ENCODE measurements at places on chromosomes 5 and 9.

- no peak for DNase-seq
Measured at GRCh38 chr5:13574574-13574973, 369.9 kb downstream of the DNAH5 start.

DNA sequence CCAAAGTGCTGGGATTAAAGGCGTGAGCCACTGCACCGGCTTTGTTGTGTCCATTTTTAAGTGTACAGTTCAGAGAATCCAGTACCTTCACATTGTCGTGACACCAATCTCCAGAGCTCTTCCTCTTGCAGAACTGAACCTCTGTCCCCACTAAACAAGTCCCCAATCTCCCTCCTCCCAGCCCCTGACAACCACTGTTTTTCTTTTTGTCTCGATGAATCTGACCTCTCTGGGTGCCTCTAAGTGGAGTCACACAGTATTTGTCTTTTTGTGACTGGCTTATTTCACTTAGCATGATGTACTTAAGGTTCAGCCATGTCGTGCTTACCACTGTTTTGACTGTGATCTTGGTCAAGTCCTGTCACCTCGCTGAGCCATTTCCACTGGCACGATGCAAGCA is 1.6 kb downstream of the WDR38 start:
- DNase-seq: no peak

DNA sequence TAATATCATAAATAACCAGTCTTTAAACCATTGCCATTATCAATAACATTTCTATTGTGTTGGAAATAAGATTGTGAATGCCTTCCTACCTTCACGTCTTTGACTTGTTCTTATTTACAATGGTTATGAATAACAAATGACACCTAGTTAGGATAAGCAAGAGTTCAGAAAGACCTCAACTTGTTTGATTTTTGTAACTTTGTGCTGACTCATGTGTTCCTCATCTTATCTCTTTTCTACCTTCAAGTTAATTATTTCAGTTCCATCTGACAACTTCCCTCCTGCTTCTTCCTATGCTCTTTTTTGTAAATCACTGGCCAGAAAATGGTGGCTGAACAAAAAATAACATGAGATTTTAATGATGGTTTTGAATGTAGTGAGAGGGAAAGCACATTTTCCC is 538.5 kb upstream of the TUSC1 start:
- no peak for DNase-seq

GRCh38 chr5:32275396-32275741 is 37.4 kb downstream of the MTMR12 start:
- DNase-seq: no peak

DNA sequence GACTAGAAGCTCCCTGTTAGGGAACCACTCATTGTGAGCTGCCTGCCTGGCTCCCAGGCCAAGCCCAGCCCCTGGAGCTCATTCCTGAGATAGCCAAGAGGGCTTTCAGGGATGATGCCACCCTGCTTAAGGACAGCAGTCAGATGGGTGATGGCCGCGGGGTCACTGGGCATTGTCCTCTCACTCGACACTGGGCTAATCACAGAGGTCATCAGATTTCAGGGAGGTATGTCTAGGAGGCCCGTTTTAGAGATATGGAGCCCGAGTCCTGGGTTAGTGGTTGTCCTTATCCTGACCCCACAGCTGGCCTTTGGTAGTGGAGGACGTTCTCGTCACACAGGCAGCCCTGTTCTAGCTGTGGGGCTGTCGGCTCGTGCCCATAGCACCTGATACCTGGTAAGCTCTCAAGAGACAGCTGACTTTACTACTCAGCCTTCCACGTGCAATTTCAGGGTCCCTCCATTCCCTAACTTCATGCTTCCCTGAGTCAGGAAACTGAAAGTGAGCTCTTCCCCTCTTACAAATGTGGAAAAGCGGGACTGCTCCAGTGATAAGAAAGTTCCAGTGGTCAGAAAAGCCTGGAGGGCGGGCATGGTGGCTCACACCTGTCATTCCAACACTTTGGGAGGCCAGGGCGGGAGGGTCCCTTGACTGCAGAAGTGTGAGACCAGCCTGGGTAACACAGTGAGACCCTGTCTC is 7.1 kb upstream of the PTGES start:
- no peak for DNase-seq

DNA sequence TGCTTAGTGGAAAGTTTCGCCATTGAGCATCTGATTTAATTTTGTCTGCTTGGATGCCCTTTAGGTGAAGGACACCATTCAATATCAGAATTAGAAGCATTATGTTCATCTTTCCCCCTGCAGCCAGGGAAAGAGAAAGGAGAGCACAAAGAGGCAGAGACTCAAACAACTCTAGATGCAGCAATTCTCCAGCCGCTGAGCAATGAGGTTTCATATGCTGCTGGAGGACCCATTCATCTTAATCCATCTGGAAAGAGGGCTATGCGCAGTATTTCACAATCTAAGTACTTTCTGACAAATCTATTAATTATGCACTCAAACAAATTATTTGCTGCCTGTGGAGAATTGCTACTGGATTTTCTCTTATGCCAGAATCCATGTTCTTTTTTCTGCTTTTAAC is 527.0 kb upstream of the TUSC1 start:
- DNase-seq: no peak

DNA sequence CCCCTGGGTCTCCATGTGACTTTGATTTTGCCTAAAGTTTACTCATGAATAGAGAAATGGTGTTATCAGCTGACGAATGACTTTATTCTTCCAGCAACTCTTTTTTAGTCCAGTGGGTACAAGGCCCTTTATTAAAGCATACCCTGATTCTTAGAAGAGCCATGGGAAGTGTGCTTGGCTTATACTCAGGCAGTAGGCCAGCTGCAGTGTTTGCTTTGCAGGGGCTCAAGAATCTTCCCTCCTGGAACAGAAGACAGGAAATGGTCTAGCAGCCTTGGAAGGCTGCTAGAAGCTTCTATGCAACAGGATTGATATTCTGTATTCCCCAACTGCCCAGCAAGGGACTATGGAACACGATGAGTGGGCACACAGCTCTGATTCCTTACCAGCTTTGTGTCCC is 73.4 kb upstream of the PLPP6 start:
- DNase-seq: no peak
